ENCODE measurements at places on chromosomes 3 and 15.

GRCh38 chr3:40398346-40398745 is 11.4 kb downstream of the ENTPD3 start:
- DNase-seq, result no peak

- DNase-seq, result no peak
These were observed 91.5 kb downstream of the ITPR1 start for GRCh38 chr3:4584456-4585249.

- no peak for DNase-seq
These were observed 80.0 kb downstream of the CORO2B start for GRCh38 chr15:68658641-68659358.

DNA sequence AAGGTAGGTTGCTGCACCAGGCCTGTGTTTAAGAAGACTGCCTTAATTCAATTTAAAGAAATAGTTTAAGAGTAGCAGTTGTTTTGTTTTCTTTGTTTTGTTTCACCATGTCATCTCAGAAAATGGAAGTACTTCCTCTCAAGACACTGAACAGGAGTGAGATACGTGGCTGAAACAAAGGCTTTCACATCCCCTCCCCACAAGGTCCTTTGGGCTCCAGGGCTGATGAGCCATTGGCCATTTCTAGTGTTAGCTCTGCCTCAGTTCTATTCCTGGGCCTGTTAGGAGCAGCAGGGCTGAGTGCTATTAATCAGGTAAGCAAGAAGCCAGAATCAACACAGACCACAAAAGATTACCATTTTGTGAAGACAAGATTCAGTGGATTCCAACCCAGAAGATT is 132.8 kb downstream of the KCNAB1 start:
- no peak for DNase-seq

GRCh38 chr3:100913870-100914648 is 79.2 kb downstream of the ABI3BP start:
- DNase-seq, result no peak

GRCh38 chr3:40681658-40682055 is 156.9 kb downstream of the ZNF621 start:
- DNase-seq, result no peak

- no peak for DNase-seq
These were observed 129.8 kb downstream of the SATB1 start for GRCh38 chr3:18295171-18295920.

DNA sequence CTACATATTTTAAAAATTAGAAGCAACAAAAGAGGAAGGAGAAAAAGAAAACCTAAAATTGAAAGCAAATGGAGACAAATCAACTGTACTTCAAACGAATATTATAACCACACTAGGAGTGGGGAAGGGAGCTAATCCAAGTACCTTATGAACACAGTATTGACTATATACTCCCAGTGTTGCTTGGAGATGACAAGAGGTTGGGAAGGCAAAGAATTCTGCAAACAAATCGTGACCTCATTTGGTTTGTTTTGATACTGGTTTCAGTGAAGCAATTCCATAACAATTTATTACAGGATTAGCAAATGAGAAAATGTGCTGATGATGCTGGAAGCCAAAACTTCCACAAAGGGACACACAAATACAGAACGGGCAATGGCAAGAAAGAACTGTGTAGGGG is 268.1 kb downstream of the ULK4 start:
- DNase-seq, result no peak

GRCh38 chr3:43389388-43390254 is 103.3 kb downstream of the SNRK start:
- peak; percentile 46 for DNase-seq

All from stimulated activated CD8-positive, alpha-beta memory T cell treated with anti-CD3 and anti-CD28 coated beads, Interleukin-2, amount 100 ng/mL, for 1 hour (primary cell).